ENCODE measurements at places on chromosomes 4 and X.

- no peak for DNase-seq
Measured at GRCh38 chr4:98642991-98643426, 15.4 kb downstream of the TSPAN5 start.

- no peak for DNase-seq
Measured at GRCh38 chrX:130264573-130264972, 4.1 kb downstream of the ZNF280C start.

GRCh38 chr4:97144199-97144598, 999.1 kb downstream of the STPG2 start:
- no peak for DNase-seq

GRCh38 chrX:138765051-138765450, 53.5 kb upstream of the FGF13 start:
- no peak for DNase-seq

Measured in NCI-H2171 (cell line).